ENCODE measurements at places on chromosomes 12 and 14.

DNA sequence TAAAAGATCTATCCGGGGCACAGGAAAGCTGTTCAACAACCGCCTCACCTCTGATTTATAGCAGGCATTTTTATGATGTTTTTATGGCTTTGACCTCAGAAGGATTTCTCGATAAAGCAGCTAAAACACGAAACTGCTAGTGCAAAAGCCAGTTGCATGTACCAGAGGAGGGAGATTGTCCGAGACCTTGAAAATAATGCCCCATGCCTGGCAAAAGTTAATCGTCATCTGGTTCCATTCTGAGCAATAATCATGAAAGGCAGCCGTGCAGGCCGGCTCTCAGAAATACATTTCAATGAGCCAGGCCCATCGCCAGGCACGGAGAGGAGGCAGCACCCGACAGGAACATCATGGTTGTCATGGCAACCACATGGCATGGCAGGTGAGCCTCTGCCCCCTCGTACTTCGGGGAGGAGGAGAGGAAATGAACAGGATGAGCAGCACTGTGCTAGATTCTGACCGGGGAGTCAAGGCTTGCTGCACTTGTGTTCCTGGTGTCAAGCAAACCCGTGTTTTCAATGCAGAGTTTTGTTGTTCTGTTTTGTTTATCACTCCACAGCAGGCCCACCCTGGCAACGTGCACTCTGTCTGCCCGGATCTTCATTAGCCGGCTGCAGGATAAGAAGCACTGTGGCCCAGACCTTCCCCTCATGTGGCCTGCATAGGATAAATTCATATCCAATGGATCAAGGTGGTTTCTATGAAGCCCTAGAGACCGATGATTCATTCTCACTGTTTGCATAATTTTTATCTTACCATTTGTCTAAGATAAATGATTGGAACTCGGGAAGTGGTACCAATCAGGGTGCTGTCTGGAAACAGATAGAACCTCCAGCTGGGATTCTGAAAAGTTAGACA, 160.2 kb downstream of the RIMBP2 start:
- DNase-seq = peak; percentile 87

DNA sequence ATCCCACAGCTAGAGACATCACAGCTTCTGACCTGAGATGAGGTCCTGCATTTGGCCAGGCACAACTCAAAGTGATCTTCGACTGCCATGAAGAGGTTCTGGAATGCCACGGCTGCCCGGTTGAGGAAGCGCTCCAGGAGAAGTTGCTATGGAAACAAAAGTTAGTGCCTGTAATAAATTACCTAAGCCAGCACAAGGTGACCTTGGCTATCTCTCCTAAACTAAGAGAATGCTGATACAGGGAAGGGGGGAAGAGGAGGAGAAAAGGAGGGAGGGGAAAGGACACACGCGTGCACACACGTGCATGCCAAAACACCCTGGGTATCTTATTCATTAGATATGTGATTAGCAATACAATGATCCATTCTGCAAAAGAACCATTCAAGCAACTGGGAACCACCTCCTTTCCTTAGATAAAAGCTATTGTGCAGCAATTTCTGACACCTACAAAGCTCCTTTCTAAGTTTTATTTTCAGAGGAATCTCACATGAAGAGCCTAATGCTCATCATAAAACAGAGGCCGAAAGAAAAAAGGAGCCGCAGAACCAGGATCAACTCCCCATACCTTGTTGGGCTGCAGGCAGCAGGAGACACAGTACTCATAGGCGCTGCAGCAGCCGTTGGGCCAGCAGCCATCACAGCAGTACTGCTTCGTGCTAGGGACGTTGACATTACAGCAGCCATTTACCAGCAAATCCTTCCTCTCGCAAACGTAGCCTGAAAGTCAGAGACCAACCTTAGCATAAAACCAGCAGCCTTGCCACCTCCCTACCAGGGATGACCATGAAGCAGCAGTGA, 17.9 kb downstream of the SPRING1 start:
- DNase-seq = no peak

DNA sequence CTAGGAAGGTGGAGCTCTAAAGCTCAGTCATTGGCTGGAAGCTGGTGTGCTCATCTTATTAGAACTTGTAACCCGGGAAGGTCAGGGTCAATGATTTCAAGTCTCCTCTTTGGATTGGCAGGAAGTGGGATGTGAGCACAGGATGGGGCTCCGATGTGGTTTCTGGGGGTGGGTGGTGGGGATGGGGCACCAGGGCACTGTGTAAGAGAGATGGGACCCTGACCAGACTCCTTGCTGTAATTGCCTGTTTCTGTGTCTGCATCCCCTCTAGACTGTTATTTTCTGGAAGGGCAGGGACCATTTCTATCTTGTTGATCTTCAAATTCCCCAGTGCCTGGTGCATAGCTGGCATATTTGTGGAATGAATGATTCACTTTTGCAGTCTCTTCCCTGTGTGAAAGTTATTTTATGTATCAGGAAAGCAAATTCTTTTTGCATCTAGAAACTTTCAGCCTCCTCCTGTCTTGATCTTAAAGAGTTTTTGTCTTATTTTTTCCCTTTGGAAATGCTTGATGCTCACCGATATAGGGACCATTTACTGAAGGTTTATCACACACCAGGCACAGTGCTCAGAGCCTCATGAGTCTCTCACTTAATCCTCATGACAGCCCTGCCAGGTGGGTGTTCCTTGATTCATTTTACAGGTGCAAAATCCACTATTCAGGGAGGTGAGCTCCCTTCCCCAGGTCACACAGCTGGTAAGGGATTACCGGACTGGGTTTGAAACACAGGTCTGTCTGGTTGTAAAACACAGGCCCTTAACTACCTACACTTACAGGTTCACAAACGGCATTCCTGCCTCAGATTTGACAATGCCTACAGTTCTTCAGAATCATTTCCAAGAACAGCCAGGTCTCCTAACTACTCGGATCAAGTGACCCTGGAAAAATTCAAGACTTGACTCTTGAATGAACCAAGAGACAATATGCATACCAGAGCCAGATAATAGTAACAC, 86.9 kb upstream of the IGF1 start:
- DNase-seq = no peak

GRCh38 chr14:24874514-24875202, 175.3 kb downstream of the STXBP6 start:
- no peak for DNase-seq

DNA sequence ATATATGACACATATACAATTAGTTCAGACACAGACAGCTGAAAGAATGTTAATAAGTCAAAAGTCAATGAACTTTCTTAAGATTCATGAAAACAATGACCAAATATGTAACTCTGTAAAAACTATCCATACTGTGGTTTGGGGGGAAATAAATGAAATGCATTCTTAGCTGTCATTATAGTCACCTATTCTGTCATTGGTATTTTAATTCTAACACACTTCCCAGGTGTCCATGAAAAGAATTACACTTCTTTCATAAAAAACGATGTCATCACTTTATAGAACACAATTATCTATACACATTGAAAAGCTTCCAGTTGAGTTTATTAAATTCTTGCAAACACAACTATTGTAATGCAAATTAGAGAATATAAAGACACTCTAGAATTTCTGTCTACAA, 35.8 kb downstream of the PPFIA2 start:
- DNase-seq = no peak

DNA sequence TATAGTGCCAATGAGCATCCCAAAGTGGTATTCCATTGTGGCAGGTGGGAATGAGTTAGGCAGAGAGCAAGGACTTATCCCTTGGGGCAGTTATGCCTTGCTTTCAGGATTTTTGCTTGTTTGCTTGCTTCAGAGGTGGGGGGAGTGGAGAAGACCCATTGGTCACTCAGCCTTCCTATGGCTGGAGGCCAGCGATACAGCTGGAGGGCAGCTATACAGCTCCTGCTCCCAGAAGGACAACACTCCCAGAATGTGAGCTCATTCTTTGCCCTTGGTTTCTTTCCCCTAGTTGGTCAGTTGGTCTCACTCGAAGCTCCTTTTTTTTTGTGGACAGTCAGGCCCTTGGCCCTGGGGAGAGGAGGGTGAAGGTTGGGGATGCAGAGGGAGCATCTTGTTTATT, 14.5 kb downstream of the KRT83 start:
- DNase-seq = no peak

- no peak for DNase-seq
Observed at GRCh38 chr12:2649201-2650030, 145.4 kb upstream of the FKBP4 start.

DNA sequence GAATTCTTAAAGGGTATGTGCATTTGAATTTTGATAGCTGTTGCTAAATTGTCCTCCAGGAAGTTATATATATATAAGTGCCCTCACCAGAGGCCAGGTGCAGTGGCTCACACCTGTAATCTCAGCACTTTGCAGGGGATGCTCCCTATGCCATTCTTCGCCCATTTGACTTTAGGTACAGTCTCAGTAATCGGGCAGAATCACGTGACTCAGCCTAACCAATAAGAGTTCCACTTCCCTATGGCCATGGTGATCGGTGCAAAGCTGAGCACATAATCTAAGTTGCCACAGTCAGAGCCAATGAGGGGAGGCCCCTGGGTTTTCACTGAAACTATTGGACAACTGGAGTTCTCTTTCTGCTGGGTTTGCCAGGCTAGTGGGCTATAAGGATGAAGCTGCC, 274.6 kb upstream of the TBX3 start:
- no peak for DNase-seq

- no peak for DNase-seq
Observed at GRCh38 chr14:31280871-31281220, 73.3 kb upstream of the HECTD1 start.

DNA sequence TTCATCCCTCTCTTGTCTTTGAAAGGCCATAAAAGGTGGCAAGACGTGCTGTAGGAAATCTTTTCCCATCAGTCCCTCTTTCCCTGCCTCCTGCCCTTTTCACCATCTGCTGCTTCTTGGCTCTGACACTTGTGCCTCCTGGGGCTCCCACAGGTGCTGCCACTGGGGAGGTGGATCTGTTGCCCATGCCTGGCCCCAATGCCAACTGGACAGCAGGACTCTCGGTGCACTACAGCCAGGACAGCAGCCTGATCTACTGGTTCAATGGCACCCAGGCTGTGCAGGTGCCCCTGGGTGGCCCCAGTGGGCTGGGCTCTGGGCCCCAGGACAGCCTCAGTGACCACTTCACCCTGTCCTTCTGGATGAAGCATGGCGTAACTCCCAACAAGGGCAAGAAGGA, 6.5 kb downstream of the CLSTN3 start:
- no peak for DNase-seq

DNA sequence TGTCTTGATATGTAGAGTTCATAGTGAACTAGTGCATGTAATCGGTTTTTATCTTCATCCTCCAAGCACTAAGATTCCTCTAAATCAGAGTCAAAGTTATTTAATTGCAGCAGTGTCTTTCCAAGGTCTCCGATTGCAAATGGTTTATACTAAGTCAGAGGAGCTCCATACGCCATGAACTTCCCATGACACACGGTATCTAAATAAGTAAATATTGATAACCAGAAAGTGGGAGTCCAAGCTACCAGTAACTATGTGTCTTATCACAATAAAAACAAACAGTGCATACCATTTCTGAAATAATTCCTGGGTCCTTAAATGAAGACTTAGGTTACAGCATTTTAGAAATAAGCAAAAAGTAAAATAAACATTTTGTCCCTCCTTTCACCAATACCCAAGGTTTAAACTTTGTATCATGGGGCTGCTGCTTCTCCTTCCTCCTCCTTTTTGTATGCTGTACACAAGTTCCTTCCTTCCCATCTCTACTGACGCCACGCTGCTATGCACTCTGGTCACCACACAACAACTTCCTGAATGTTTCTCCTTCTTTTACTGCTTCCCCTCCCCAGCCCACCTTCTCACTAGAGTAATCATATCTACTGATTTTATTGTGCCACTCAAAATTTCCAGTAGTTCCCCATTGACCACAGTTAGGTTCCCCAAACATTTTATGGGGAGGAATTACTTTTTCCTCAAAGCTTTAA, 10.7 kb downstream of the NR1H4 start:
- DNase-seq = no peak

GRCh38 chr12:121114806-121115205, 17.9 kb upstream of the P2RX7 start:
- no peak for DNase-seq

GRCh38 chr12:8855891-8856290, 33.5 kb downstream of the A2ML1 start:
- no peak for DNase-seq

DNA sequence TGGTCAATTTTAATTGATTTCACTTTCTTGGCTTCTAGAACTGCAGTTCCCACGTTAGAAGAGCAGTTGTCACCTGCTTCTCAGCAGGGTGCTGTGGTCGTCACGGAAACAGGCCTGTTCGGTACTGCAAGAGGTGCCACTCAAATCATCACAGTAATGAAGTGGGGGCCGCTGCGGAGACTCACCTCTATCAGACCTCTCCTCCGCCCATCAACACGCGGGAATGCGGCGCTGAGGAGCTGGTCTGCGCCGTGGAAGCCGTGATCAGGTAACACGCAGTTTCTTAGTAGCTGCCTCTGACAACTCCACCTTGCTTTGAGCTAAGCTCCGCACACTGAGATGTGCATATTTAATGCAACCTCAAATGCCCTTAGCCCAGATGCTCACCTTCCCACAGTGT, 107.2 kb downstream of the UNC79 start:
- no peak for DNase-seq

DNA sequence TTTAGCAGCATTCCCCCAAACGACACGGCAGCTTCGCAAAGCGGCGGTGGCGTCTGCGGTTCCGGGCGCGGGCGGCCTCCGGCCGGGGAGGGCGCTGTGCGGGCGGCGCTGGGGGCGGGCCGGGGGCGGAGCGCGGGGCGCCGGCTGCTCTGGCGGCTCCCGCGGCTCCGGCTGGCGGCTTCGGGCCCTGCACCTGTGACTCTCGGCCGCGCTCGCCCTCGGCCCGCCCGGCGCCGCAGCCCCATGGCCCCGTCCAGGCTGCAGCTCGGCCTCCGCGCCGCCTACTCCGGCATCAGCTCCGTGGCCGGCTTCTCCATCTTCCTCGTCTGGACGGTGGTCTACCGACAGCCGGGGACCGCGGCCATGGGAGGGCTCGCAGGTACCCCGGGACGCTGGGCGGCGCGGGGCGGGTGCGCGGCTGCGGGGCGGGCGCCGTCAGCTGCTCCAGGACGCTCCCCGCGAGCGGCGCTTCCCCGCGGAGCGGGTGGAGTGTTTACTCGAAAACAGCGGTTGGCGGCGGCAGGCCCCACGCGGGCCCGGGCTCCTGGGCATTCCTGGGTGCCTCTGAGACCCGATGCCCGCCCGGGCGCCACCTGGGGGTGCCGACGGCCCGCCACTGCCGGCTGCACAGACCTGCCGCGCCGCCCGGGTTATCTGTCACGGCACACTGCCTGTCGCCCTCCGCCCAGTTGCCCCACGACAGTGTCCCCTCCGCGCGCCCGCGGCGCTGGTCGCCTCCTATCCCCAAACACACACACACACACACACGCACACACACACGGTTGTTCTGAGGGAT, at the start of gene SLC48A1:
Gene SLC48A1 (plus strand): TSS at position 177 of the 796 bp plus-strand sequence. CDS start 67 bp downstream, at position 244.
- DNase-seq = peak; percentile 79

GRCh38 chr14:92590941-92591340, 77.4 kb downstream of the RIN3 start:
- no peak for DNase-seq

DNA sequence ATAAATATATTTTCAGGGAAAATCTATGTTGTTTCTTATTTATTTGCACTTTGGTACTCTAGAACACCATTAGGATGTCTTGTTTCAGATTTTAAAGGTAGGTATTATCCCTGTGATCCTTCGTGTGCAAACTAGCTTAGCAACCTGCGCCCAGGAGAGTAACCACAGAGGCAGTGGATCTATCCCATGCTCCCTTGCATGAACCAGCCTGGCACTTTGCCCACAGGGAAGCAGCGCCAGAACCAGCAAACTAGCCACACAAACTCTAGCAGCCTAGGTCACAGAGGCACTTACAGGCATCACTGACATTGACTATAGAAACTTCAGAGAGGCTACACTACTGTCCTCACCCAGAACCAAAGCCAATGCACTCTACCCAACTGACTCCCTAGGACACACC, 76.1 kb downstream of the TSHR start:
- DNase-seq = no peak

All from NCI-H1092 (cell line).